Activated CD8-positive, alpha-beta memory T cell treated with anti-CD3 and anti-CD28 coated beads for 1 hour (primary cell): ENCODE measurements at places on chromosomes 4 and X.

DNA sequence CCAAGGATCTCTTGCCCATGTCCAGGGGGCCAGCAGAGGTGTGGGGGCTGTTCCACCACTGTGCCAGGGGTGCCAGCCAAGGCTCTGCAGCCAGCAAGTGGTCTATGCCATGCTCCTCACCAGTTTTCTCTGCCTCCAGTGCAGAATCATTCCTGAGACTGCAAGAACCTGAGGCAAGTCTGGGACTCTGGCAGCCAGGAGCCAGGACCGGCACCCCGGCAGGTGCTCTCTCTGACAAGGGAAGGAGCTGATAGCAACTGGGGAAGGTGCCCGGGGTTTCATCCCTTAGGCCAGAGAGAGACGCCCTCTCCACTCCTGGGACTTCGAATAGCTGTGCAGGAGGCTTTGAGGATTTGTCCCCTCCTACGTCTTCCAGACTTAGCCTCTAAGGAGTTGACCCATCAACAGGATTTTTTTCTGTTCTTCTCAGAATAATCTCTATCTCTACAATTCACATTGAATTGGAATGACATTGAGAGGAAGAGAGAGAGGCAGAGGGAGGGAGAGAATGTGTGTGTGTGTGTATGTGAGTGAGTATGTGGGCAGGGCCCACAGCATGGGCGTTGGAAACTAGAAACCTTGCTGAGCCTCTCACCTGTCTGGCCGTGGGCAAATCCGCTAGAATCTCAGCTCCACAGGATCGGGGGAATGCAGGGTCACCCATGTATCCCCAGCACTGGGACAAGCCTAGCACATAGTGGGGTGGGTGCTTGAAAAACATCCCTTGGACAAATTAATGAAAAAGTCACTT is 74.5 kb upstream of the AFAP1 start:
- no peak for DNase-seq

GRCh38 chr4:69909195-69909594 is 21.7 kb upstream of the CSN1S1 start:
- no peak for DNase-seq

- no peak for DNase-seq
Measured at GRCh38 chrX:9642270-9642995, 123.2 kb downstream of the GPR143 start.

GRCh38 chr4:76511947-76512346 is 76.9 kb downstream of the SHROOM3 start:
- no peak for DNase-seq
